ENCODE measurements at places on chromosomes 3 and 15. TPM values are rescaled to one million over a fixed set of nuclear protein-coding genes. Genes with fewer than 3 reads are reported as not detected.

Gene THRB
- total RNA-seq: 3.3 TPM

Gene NEDD4
- 18.9 TPM for total RNA-seq

Gene EPB42
- total RNA-seq: not detected

Gene CYFIP1
- total RNA-seq: 53.5 TPM

Gene GHSR
- total RNA-seq: not detected

Gene FRMD5
- total RNA-seq: 0.23 TPM

Gene NANOGP8
- not detected for total RNA-seq

Gene CACNA2D3
- total RNA-seq: not detected

Gene P2RY14
- not detected for total RNA-seq

Gene ATP8B4
- total RNA-seq: 0.43 TPM

Gene ATP10A
- 20.8 TPM for total RNA-seq

Gene ZNF774
- 0.09 TPM for total RNA-seq

Gene TTC21A
- total RNA-seq: 2.5 TPM

Gene MOBP
- total RNA-seq: not detected

Gene KLF15
- total RNA-seq: 28.6 TPM

Gene CLEC3B
- 119 TPM for total RNA-seq

Gene PLA2G4D
- not detected for total RNA-seq

Data from pericardium fibroblast (primary cell).